ENCODE measurements at places on chromosomes 1 and 21.

DNA sequence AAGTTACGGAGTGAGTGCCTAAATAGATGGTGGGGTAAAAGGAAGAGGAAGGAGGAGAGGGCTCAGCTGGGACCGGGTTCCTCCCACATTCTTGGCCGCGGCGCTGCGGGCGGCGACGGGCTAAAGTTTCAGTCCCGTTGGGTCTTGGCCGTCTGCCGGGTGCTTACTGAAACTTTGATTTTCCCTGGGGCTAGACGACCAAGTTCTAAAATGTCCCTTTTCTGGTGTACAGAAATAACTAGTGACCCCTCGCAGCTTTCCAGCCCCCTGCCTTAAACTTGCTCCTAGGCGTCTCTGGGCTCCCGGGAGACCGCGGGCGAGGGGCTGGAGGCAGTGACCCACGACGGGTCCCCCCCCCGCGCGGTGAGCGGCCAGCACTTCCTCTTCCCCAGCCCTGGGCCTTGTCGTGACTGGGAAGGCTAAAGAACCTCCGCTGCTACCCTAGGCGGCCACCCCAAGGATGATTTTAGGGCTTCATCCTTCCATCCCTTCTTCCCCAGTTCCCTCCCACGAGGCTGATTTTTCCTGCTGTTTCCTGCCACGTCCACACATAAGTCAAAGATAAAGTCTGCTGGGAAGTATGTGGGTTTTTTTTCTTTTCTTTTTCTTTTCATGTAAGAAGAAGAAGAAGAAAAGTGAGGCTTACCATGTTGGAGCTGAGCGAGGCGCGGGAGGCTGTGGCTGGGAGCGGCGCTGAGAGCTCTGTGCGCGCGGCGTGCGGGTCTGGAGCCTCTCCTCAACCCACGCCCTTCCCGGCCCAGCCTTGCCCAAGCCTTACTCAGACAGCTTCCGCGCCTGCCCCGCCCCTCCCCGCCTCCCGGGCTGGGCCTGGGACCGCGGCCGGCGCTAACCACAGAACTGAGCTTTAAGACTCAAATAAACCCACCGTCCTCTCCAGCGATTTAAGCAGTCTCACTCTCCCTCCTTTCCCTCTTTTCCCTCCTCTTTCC is at the start of gene S100A11:
TSS of gene S100A11 (minus strand) at position 738 of the 950 bp plus-strand sequence. CDS start at position 649, 89 bp downstream.
- DNase-seq: peak; percentile 80

- no peak for DNase-seq
Measured at GRCh38 chr1:204262506-204263253, 48.9 kb upstream of the GOLT1A start.

- DNase-seq: no peak
Measured at GRCh38 chr1:17420391-17420918, 19.0 kb downstream of the RCC2 start.

DNA sequence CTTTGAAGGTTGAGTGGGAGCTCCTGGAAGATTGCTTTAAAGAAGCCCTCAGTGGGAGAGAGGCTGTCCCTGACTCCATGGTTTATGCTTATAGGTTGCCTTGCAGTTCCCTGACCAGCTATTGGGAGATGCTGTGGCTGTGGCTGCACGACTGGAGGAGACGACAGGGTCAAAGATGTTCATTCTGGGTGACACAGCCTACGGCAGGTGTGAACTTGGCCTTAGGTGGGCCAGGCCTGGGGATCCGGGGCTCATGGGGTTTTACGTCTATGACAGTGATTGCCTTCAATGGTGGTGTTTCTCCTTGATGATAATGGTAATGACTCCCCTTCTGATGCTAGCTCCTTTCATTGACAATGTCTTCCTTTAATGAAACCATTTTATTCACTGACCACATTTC is 692 bp downstream of the DPH2 start:
- no peak for DNase-seq

- no peak for DNase-seq
Measured at GRCh38 chr1:93784538-93784937, 94.5 kb downstream of the DNTTIP2 start.

GRCh38 chr1:65068202-65069010 is 79.6 kb upstream of the AK4 start:
- DNase-seq: no peak

Measured in activated T-cell treated with anti-CD3 and anti-CD28 coated beads, Interleukin-2, amount 50 U/mL, for 1 hour (primary cell).